Foreskin keratinocyte (primary cell): ENCODE measurements at places on chromosomes 7 and 10. TPM values are rescaled to one million over a fixed set of nuclear protein-coding genes. Genes with fewer than 3 reads are reported as not detected.

The OIT3 gene
- total RNA-seq: not detected in 2 replicates

The EPO gene
- total RNA-seq: 0.21 and 0.41 TPM in 2 replicates

The HMX2 gene
- total RNA-seq: not detected in 2 replicates

The LAMB1 gene
- total RNA-seq: 179 and 219 TPM in 2 replicates

The ADAM12 gene
- 0.04 and 0.07 TPM in 2 replicates for total RNA-seq

The TMEM176A gene
- not detected in 2 replicates for total RNA-seq

The SLC37A3 gene
- 30.4 and 37.9 TPM in 2 replicates for total RNA-seq

The ZNF680 gene
- total RNA-seq: 6.7 and 8.2 TPM in 2 replicates

The PILRA gene
- total RNA-seq: 0.25 and 0.37 TPM in 2 replicates

The MSMB gene
- total RNA-seq: not detected in 2 replicates

The DNAJC30 gene
- 4.1 and 4.2 TPM in 2 replicates for total RNA-seq

The FAS gene
- 18.0 and 24.1 TPM in 2 replicates for total RNA-seq

The TRIM74 gene
- 0.07 TPM in 1 of 2 replicates, not detected in the other for total RNA-seq

The CALHM3 gene
- total RNA-seq: not detected in 2 replicates

The FFAR4 gene
- total RNA-seq: not detected in 2 replicates

The AEBP1 gene
- 7.3 and 11.6 TPM in 2 replicates for total RNA-seq

The CYP26C1 gene
- not detected in 2 replicates for total RNA-seq

The STEAP4 gene
- 0.03 and 0.04 TPM in 2 replicates for total RNA-seq

The PLEKHA1 gene
- 48.6 and 54.8 TPM in 2 replicates for total RNA-seq

The HNRNPH3 gene
- 74.5 and 112 TPM in 2 replicates for total RNA-seq

The SPDYE3 gene
- not detected in 2 replicates for total RNA-seq

The LRRC61 gene
- total RNA-seq: 8.6 and 9.9 TPM in 2 replicates

The TCAF1 gene
- total RNA-seq: 31.8 and 37.3 TPM in 2 replicates
